ENCODE measurements at places on chromosomes 4 and X.
A peak's percentile ranks its signal among the peaks of the same experiment; 100 is the strongest.

- peak; percentile 70 for DNase-seq
These were observed at the start of gene GPRIN3 for GRCh38 chr4:89307446-89308160. GPRIN3 (minus strand) TSS chr4:89307800; CDS start chr4:89250110, 57,690 bp downstream.

DNA sequence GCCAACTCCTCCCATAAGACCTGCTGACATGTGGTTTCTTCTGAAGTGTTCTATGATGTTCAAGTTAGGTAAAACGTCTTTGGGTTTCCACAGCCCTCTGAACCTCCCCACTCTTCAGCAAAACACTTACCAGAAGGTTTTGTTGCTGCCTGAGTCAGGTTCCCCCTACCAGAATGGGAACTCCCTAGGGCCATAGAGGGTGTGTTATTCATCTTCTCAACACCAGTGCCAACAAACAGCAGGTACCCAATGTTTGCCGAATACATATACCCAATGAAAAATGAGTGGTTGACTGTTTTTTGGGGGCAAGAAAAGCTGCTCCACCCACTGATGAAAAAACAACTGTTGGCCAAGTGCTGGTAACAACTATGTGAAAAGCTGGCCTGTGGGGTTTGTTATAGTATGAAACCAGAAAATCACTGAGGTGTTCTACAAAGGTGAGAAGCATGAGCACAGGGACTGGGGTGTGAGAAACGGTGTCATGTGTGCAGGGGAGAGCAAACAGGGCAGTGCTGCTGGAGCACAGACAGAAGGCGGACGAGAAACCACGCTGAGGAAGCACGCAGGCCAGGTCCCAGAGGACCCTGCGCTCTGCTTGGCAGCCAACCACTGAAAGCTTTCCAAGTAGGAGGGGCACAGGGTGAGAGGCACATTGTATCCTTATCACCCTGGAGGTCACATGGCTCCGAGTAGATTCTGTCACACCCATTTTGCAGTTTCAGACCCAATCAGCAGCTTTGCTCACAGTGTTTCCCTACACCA, 28.8 kb downstream of the ATP8A1 start:
- peak; percentile 56 for DNase-seq

DNA sequence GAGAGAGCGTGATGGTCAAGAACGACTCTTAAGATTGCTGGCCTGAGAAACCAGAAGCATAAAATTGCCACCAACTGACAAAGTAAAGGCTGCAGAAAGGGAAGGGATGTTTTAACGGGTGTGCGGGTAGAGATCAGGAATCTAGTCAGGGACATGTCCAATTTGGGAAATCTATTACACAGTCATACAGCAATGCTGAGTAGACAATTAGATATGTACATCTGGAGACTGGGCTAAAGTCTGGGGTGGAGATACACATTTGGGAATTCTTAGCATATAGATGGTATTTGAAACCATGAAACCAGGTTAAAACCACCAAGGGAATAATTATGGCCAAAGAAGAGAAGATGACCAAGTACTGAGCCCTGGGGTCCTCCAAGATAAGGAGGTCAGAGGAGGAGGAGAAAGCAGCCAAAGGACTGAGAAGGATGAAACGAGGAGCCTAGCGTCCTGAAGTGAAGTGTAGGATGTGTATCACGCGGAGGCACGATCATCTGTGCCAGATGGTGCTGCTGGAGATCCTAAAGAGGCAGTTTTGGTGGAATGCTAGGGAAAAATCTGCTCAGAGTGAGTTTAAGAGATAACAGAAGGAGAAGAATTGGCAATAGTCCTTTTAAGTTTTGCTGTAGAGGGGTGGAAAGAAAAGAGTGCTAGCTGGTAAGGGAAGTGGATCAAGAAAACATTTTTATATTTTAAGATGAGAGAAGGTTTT, 36.5 kb downstream of the SEC24D start:
- no peak for DNase-seq

DNA sequence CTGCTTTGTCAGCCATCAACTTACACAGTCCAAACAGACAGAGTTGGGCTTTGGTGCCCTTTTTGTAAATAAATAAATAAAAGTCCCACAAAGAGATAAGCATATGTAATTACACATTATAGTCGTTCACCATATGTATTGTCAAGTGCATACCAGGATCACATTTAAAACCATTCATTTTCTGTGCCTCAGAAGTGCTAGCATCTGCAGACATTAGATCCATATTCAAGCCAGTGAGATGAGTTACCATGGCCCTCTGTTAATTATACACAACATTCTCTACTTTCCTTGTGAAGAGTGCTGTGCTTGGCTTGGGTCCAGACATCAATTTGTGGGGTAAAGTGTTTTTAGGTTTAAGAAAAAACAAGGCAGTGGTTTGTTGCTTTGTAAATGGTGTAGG, 76.8 kb downstream of the ENOX2 start:
- peak; percentile 40 for DNase-seq

GRCh38 chr4:87241336-87241735, 20.9 kb upstream of the KLHL8 start:
- no peak for DNase-seq

GRCh38 chr4:2811830-2812611, 19.1 kb downstream of the SH3BP2 start:
- DNase-seq = peak; percentile 70

GRCh38 chrX:151175283-151176062, 911 bp upstream of the GPR50 start:
- DNase-seq = no peak

GRCh38 chr4:87559090-87559837, 30.1 kb upstream of the SPARCL1 start:
- DNase-seq = peak; percentile 92

GRCh38 chrX:128581615-128582014, 529.4 kb upstream of the ACTRT1 start:
- no peak for DNase-seq

DNA sequence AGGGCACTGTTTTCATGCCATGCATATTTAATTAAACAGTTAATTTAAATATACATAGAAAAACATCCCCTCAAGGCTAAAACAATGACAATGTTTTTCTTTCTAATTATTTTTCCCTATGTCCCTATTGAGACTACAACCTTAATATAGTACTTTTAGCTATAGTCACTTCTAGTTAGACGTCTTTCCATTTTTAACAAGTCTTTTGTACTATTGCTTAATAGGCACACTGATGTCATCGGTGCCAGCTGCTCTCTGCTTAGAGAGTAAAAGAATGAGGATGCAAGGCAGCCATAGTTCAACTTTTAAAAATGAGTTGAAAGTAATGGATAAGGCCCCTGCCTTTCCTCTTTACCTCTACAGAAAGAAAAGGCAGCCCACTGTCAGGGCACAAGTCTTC, 191.1 kb downstream of the KCTD8 start:
- DNase-seq = no peak

GRCh38 chrX:68842781-68843581, 14.2 kb downstream of the EFNB1 start:
- DNase-seq = no peak

- DNase-seq = no peak
These were observed 34.6 kb downstream of the MAP9 start for GRCh38 chr4:155342142-155342541.

All from NCI-H2081 (cell line).